ENCODE measurements at places on chromosomes 16 and 17. TPM values are rescaled to one million over a fixed set of nuclear protein-coding genes. Genes with fewer than 3 reads are reported as not detected.

Gene LRRC75A
- total RNA-seq, result 3.6 TPM

Gene PPP1R9B
- 115 TPM for total RNA-seq

Gene CCL16
- not detected for total RNA-seq

Gene CLEC19A
- not detected for total RNA-seq

Gene CX3CL1
- total RNA-seq, result not detected

Gene DNAH9
- total RNA-seq, result not detected

Gene HNF1B
- total RNA-seq, result not detected

Gene CA7
- not detected for total RNA-seq

DNA sequence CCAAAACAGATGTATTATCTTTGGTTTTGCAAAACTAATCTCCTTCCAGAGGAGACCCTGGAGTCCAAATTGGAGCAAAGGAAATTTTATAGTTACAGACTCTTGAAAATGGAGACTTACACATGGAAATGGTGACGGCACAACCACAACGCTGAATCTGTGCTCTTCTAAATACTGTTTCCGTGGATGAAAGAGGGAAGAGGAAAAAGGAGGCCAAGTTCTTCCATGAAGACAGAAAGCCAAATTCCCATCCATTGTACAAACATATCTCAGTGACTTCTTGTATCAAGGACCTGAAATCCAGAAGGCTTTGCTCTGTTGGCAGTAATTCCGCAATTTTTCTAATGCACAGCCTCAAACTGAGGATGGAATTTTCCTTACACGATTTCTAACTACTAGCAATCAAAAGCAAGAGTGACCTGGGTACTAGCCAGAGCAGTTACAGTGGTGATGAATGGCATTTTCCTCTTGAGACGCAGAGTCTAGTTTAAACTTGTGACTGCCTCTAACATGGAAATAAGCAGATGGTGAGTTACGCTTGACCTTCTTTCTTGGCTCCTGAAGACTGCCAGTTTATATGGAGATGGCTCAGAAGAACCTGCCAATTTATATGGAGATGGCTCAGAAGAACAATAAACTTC, 38.5 kb downstream of the VPS53 start:
- H3K27me3 ChIP-seq, result no peaks in the 10 kb centered on the region
- H3K4me1 ChIP-seq, result no peaks in the 10 kb centered on the region
- no peak overlapping the region for H3K4me3 ChIP-seq
- DNase-seq, result no peak
- no peak overlapping the region for H3K27ac ChIP-seq

DNA sequence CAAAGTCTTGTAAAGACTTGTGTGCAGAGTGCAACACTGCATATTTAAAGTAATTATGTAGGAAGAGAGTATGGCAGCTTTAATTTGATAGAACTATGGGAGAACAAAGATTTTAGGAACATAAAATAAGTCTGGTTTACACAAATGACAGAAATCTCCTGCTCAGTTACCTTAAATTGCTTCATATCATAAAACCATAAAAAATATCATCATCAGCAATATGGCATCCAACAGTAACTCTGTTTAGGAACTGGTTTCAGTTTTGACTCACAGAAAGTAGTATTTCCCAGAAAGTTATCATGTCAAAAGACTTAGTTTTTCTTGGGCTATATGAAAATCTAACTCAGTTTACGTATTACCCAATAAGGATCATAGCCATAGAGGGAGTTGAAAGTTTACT, 292.1 kb upstream of the PMFBP1 start:
- H3K27ac ChIP-seq, result no peak overlapping the region
- H3K27me3 ChIP-seq, result no peaks in the 10 kb centered on the region
- H3K4me1 ChIP-seq, result no peaks in the 10 kb centered on the region
- no peak overlapping the region for H3K4me3 ChIP-seq
- H3K36me3 ChIP-seq, result no peaks in the 10 kb centered on the region

GRCh38 chr17:82218349-82219075, 5.9 kb upstream of the CCDC57 start:
- no peak overlapping the region for H3K27ac ChIP-seq
- peaks cover 2% of the 10 kb centered on the region for H3K27me3 ChIP-seq
- no peak for DNase-seq
- H3K36me3 ChIP-seq, result no peaks in the 10 kb centered on the region
- peaks cover 36% of the 10 kb centered on the region for H3K4me1 ChIP-seq
- H3K4me3 ChIP-seq, result no peak overlapping the region

GRCh38 chr16:55499951-55500529, 8.8 kb upstream of the LPCAT2 start:
- peak; percentile 31 for DNase-seq
- H3K4me3 ChIP-seq, result no peak overlapping the region
- peaks cover 23% of the 10 kb centered on the region for H3K4me1 ChIP-seq
- H3K27me3 ChIP-seq, result peaks cover 2% of the 10 kb centered on the region
- H3K27ac ChIP-seq, result no peak overlapping the region

- H3K36me3 ChIP-seq, result peaks cover 49% of the 10 kb centered on the region
- no peaks in the 10 kb centered on the region for H3K27me3 ChIP-seq
- H3K4me1 ChIP-seq, result peaks cover 29% of the 10 kb centered on the region
- DNase-seq, result no peak
- H3K27ac ChIP-seq, result peak overlapping the region; percentile 82
These were observed 94.0 kb downstream of the CACNG1 start for GRCh38 chr17:67138392-67138791.

- peaks cover 56% of the 10 kb centered on the region for H3K4me1 ChIP-seq
- no peak overlapping the region for H3K27ac ChIP-seq
- H3K27me3 ChIP-seq, result no peaks in the 10 kb centered on the region
- no peak overlapping the region for H3K4me3 ChIP-seq
- DNase-seq, result no peak
- no peaks in the 10 kb centered on the region for H3K36me3 ChIP-seq
These were observed 80.2 kb upstream of the TOB1 start for GRCh38 chr17:50946223-50946890.

DNA sequence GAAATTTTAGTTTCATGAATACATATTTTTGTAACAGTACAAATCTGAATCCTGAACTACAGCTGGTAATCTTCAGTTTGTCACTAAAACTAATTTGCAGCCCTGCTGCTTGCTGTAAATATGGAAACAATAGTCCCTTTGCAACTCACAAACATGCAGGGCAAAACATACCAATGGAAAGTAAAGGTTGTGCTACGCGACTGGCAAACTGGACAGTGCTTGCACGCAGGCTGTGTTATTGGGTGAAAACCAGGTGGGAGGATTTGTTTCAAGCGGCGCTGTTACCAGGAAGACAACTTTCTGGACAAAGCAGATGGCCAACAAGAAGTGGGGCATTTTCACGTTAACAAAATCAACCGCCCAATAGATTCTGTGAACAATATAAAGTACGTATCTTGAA, 93.5 kb downstream of the CDYL2 start:
- H3K27ac ChIP-seq, result no peak overlapping the region
- no peaks in the 10 kb centered on the region for H3K4me1 ChIP-seq

GRCh38 chr17:74694081-74694480, 18.6 kb downstream of the CD300LF start:
- H3K36me3 ChIP-seq, result no peaks in the 10 kb centered on the region
- no peak overlapping the region for H3K4me3 ChIP-seq
- no peak for DNase-seq

DNA sequence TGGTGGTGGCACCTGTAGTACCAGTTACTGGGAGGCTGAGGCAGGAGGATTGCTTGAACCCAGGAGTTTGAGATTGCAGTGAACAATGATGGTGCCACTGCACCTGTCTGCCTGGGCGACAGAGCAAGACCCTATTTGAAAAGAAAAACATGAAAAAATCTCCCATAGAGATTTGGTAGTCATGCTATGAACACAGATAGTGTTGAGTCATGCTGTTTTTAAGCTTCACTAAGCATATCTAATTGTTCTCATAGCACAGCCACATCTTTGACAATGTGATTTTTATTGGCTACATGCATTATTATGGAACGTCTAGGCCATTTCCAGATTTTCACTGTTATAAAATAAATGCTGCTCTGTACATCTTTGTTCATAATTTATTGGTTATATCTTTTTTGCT, 6.0 kb downstream of the IL34 start:
- peaks cover 2% of the 10 kb centered on the region for H3K27me3 ChIP-seq
- H3K4me1 ChIP-seq, result peaks cover 5% of the 10 kb centered on the region
- no peak for DNase-seq
- H3K4me3 ChIP-seq, result no peak overlapping the region
- H3K27ac ChIP-seq, result no peak overlapping the region

DNA sequence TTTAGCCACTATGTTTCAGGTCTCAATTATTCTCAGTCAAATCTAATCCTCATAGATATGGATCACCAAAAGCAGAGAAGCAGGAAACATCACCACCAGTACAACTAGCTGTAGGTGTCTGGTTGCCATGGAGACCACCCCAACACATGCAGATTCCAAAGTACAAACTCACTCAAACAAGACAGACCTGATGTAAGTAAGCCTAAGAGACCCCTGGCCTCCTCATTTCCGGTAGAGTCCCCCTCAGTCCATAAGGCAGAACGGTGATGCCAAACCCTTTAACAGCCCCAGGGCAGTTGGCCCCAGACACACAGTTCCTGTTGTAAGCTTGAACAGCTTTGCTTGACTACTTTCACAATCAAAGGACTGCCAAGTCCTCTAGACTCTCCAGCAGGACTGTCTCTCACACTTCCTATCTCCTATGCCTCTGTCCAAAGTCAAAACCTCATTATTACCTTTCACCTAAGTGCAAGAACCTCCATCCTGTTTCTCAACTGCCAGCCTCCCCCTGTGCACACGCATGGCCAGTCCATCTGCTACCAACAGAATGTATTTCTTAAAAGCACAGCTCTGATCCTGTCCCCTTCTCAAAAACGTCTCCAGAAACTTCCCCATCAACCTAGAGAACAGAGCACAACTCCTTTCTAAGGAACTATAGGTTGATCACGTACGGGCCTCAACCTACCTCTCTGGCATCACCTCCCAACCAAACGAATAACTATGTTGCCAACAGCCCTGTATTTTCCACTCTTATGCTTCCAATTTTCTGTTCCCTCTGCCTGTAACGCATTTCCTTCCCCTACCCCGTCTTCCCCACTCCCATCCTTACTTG, 23.9 kb downstream of the SLC39A11 start:
- no peak for DNase-seq
- no peaks in the 10 kb centered on the region for H3K27me3 ChIP-seq
- H3K36me3 ChIP-seq, result peaks cover 7% of the 10 kb centered on the region
- peaks cover 3% of the 10 kb centered on the region for H3K4me1 ChIP-seq
- H3K4me3 ChIP-seq, result no peak overlapping the region

GRCh38 chr17:73189417-73190099, 3.3 kb upstream of the COG1 start:
- DNase-seq, result no peak
- H3K4me1 ChIP-seq, result peaks cover 28% of the 10 kb centered on the region
- H3K27me3 ChIP-seq, result no peaks in the 10 kb centered on the region
- peak overlapping the region; percentile 30 for H3K27ac ChIP-seq
- H3K4me3 ChIP-seq, result no peak overlapping the region

GRCh38 chr16:73432850-73433730, 385.2 kb upstream of the ZFHX3 start:
- DNase-seq, result no peak
- no peak overlapping the region for H3K4me3 ChIP-seq
- H3K27me3 ChIP-seq, result no peaks in the 10 kb centered on the region
- no peaks in the 10 kb centered on the region for H3K4me1 ChIP-seq
- H3K36me3 ChIP-seq, result no peaks in the 10 kb centered on the region
- no peak overlapping the region for H3K27ac ChIP-seq

- H3K27me3 ChIP-seq, result no peaks in the 10 kb centered on the region
- peak overlapping the region; percentile 91 for H3K27ac ChIP-seq
- H3K4me3 ChIP-seq, result peak overlapping the region; percentile 87
These were observed 296.2 kb downstream of the SEC14L1 start for GRCh38 chr17:77437017-77437416.

DNA sequence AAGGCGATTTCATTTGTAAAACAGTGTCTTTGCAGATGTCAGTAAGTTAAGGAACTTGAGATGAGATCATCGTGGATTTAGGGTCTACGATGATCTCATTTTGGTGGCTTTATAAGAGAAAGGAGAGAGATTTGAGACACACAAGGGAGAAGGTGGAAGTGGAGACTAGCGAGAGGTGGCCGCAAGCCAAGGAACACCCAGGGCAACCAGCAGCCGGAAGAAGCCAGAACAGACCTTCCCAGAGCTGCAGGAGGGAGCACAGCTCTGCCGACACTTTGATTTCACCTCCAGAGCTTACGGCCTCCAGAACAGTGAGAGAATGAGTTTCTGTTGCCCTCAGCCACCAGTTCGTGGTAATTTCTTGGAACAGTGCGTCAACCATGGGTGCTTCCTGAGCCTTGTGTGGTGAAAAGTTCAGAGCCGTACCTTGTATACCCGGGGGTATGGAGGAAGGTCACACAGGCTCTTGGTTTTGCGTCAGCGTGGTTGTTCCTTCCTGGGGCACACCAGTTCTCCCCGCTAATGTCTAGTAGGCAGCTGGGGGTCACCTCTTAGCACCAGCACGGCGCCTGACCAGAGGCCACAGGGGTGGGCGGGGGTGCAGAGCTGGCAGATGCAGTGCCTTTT, 12.9 kb upstream of the SEC14L1 start:
- peak overlapping the region; percentile 66 for H3K4me3 ChIP-seq
- peak overlapping the region; percentile 98 for H3K27ac ChIP-seq
- DNase-seq, result peak; percentile 92
- H3K4me1 ChIP-seq, result peaks cover 63% of the 10 kb centered on the region
- no peaks in the 10 kb centered on the region for H3K27me3 ChIP-seq

GRCh38 chr16:1526608-1527555, 6.6 kb upstream of the TMEM204 start:
- H3K4me3 ChIP-seq, result peak overlapping the region; percentile 67
- peak overlapping the region; percentile 80 for H3K27ac ChIP-seq
- no peaks in the 10 kb centered on the region for H3K27me3 ChIP-seq
- peaks cover 33% of the 10 kb centered on the region for H3K4me1 ChIP-seq

DNA sequence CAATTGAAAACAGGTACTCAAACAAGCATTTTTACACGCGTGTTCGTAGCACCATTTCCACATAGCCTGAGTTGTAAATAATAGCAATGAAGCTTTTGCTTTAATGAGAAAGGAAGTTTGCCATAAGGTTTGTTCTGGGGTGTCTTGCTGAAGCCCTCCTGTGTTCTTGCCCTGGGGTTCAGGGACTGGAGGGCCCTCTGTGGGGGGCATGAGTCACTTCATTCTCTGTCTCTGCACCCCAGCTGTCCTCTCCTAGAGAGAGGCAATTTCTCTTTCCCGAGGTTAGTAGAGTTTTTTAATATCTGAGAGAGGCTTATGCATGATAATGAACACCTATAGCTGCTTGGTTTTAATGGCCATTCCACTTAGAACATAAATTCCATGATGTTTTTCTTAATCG, 9.6 kb downstream of the AFMID start:
- peaks cover 18% of the 10 kb centered on the region for H3K36me3 ChIP-seq
- no peak overlapping the region for H3K4me3 ChIP-seq
- peaks cover 4% of the 10 kb centered on the region for H3K4me1 ChIP-seq
- DNase-seq, result no peak

DNA sequence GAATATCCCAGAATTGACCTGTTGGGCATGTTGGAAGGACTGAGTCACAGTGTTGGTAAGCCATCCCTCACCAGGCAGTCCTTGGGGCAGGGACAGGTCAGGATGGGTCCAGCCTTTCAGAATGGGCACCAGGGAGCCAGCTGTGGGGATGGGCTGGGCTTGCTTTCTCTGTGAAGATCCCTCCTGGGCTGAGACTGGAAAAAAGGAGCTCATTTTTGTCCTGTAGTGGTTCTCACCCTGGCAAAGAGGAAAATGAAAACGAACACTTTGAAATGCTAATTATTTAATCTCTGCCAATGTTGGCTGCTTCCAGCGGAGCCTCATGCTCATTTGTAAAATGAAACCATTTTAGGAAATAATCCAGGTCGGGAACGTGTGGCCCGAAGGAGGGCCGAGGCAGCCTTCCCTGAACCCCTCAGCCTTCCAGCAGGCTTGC, 237.5 kb upstream of the SALL1 start:
- no peak for DNase-seq
- H3K27ac ChIP-seq, result no peak overlapping the region
- no peaks in the 10 kb centered on the region for H3K4me1 ChIP-seq
- no peaks in the 10 kb centered on the region for H3K36me3 ChIP-seq
- no peak overlapping the region for H3K4me3 ChIP-seq
- H3K27me3 ChIP-seq, result no peaks in the 10 kb centered on the region
